ENCODE measurements at places on chromosomes 4 and X. TPM values are rescaled to one million over a fixed set of nuclear protein-coding genes. Genes with fewer than 3 reads are reported as not detected.

PLAC8 gene
- 8.3 TPM for total RNA-seq

LRP2BP gene
- total RNA-seq: 3.2 TPM

TEX11 gene
- not detected for total RNA-seq

ZAR1 gene
- total RNA-seq: not detected

EMCN gene
- 68.9 TPM for total RNA-seq

CFAP47 gene
- total RNA-seq: 2.3 TPM

Measured in metanephros (tissue), 2 donors.